ENCODE measurements at places on chromosomes 16 and 17. TPM values are rescaled to one million over a fixed set of nuclear protein-coding genes. Genes with fewer than 3 reads are reported as not detected.
A peak's percentile ranks its signal among the peaks of the same experiment; 100 is the strongest.

- no peak for DNase-seq
Measured at GRCh38 chr16:79263425-79263824, 337.1 kb downstream of the MAF start.

DNA sequence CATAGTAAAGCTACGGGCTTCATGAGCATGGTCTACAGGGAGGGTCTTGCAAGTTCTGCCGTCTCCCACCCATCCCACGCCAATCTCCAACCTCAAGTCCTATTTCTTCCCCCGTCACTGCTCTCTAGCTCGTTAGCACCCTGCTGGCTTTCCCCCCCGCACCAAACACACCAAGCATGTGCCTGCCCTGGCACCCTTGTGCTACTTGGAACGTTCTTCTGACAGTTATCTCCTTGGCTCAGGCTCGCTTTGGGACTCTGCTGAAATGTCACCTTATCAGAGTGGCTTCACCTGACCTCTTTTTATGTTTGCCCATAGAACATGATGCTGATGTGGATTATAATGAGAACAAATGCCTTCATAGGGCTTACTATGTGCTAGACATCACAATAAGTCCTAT, 21.9 kb downstream of the GLYR1 start:
- DNase-seq = no peak

- no peak for DNase-seq
Measured at GRCh38 chr17:2368359-2368758, 31.1 kb downstream of the SGSM2 start.

- peak; percentile 53 for DNase-seq
Measured at GRCh38 chr16:83356266-83356665, 451.5 kb upstream of the HSBP1 start.

DNA sequence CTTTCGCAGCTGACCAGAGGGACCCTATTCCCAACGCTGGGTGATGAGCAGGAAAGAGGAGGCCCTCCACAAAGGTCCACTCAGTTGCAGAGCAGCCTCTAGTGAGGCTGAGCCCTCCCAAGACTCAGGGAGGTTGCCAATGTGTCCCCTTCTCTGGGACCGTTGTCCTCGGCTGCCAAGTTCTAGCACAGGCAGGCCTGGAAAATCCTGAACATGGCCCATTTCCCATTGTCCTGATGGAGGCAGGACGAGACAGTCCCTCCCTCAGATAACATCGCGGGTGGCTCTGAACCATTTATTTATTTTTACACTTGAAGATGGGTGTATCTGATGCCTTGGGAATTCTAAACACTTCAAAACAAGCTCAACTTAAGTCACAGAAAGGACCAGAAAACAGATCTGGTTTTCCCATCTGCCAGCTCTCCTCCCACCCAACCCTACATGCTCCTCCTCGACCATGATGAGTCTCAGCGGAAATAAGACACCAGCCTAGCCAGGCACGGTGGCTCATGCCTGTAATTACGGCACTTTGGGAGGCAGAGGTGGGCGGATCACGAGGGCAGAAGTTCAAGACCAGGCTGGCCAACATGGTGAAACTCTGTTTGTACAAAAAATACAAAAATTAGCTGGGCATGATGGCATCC, 12.8 kb downstream of the CDIP1 start:
- DNase-seq = no peak

GRCh38 chr17:55264278-55264644, 499 bp upstream of the HLF start:
- DNase-seq = peak; percentile 25

DNA sequence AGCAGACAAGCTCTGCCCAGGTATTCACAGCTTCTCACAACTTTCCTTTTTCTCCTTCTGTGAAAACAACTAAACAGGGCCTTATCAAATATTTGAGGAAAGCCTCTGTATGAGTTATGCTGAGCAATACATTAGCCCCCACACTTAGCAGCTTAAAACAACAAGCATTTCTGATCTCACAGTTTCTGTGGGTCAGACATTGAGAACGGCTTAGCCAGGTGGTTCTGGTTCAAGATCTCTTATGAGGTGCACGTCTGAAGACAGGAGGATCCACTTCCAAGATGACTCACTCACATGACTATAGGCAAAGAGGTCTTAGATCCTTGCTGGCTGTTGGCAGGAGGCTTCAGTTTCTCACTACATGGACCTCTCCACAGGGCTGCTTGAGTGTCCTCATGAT, 181.4 kb upstream of the WSCD1 start:
- no peak for DNase-seq

KRT39 gene
- not detected for total RNA-seq

CCDC78 gene
- not detected for total RNA-seq

ADAMTS18 gene
- total RNA-seq = 0.75 TPM

MSLN gene
- not detected for total RNA-seq

CLEC10A gene
- 3.9 TPM for total RNA-seq

SEZ6 gene
- total RNA-seq = not detected

KREMEN2 gene
- not detected for total RNA-seq

All from thyroid gland (tissue), 4 donors.